Stimulated activated naive B cell treated with anti-CD40 and anti-IgM and Interleukin-4, amounts not matched to agents 10 μg/mL and 1 μg/mL and 100 μg/mL, for 72 hours (primary cell): ENCODE measurements at places on chromosomes 11 and 22.

DNA sequence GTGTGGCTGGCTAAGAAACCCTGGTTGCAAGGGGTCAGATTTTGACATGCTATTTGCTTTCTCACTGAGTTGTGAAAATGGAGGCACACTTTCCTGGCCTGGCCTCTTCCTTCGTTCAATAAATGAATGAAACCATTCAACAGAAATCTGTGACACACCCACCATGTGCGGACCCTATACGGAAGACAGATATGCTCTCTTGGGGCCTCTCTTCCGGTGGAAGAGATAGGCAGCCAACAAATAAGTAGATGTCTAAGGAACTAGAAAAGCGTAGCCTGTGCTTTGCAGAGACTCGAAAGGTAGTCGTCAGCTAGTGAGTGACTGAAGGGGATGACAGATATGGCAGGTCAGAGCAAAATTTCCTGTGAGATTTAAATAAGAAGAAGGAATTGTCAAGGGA, 5.3 kb downstream of the KCNQ1OT1 start:
- no peak for DNase-seq

- DNase-seq = no peak
Observed at GRCh38 chr11:62604460-62605120, 2.9 kb upstream of the MTA2 start.

GRCh38 chr11:80084608-80085007, 643.8 kb upstream of the TENM4 start:
- DNase-seq = no peak

DNA sequence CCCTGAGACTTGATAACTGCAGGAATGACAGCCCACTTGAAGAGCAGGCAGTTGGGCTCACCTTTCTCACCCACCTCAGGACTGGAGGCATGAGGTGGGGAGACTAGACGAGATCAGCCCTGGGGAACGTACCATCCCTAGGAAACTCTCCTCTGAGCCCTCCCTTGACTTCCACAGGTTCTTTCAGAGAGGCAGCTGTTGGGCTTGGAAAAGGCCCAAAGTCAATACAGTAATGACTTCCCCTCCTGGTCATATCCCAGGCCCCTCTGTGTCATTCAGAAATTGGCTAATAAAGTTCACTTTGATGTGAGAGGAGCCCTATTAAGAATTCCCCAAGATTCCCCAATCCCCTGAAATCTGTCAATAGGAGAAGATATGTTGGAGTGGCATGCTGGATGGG, 5.8 kb upstream of the NECTIN1 start:
- DNase-seq = no peak

DNA sequence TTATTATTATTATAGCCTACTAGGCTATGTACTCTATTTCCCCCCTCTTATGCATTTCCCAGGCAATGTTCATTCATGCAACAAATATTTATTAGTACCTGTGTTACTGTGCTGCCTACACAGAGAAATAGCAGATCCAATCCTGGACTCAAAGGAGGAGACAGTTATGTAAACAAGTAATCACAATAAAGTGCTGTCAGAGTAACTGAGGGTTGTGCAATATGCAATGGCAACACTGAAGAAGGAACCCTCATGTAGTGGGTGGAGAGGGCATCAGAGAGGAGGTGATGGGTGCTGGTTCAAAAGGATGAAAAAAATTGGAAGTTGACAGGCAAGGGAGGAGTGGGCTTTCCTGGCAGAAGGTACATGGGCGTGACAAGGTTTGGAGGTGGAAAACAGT, 886 bp upstream of the P4HA3 start:
- no peak for DNase-seq
